ENCODE measurements at places on chromosomes 4 and X.

GRCh38 chr4:60718874-60719273 is 481.3 kb upstream of the ADGRL3 start:
- DNase-seq, result no peak

DNA sequence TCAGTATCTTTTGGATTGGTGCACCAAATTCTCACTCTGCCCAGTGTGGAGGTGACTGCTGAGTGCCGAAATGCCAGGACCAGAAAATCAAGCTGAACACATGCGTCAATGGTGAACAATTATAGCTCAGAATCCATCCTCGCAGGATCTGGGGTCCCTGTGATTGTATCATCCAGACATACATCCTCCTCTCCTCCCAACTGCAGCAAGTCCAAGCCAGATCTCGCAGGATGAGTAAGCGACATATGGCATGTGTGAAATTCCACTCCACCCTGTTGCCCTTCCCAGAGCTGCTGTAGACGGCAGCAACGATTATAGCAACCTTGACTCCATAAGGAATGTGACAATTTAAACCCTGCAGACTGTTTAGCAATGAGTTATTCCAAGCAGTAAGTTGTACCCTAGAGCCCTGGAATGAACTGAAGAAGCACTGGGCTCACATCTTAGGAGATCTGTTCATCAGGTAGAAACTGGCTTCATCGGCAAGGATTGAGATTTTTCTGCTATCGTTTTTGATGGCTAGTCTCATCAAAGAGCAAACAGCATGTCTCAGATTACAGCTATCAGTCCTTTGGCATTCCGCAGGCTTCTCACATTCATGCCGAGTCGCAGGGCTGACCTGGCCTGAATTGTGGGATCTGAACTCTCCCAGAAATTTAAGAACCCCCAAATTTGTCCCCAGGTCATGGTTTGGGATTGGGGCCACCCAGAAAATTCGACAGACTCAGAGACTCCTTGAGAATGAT is 35.5 kb upstream of the SORBS2 start:
- no peak for DNase-seq

GRCh38 chr4:156401371-156401770 is 447.7 kb upstream of the CTSO start:
- no peak for DNase-seq

DNA sequence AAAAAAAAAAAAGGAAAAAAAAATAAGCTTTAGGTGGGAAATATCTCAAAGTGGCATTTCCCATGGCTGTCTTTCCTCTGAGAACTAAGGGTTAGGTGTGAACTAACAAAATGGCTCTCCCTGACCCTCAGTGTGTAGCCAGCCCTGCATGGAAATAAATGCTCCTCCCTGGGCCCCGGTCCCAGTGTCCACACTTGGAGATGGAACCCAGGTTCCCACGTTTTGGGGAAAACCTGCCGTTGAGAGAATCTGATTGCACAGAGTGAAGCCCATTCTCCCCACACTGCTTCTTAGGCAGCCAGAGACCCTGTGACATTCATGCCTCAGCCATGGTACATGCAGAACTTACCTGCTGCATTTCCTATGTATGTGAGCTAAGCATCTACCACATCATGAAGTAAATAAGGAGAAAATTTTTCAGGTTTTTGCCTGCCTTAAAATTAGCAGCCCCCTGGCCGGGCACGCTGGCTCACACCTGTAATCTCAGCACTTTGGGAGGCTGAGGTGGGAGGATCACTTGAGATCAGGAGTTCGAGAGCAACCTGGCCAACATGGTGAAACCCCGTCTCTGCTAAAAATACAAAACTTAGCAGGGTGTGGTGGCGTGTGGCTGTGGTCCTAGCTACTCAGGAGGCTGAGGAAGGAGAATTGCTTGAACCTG is 34.5 kb downstream of the HTT-AS start:
- DNase-seq, result no peak

- no peak for DNase-seq
Measured at GRCh38 chrX:112078606-112079005, 4.0 kb downstream of the TRPC5 start.
